ENCODE measurements at places on chromosomes 16 and 17.
A peak's percentile ranks its signal among the peaks of the same experiment; 100 is the strongest.

GRCh38 chr16:20851601-20852000 is 45.3 kb downstream of the REXO5 start:
- DNase-seq = no peak

DNA sequence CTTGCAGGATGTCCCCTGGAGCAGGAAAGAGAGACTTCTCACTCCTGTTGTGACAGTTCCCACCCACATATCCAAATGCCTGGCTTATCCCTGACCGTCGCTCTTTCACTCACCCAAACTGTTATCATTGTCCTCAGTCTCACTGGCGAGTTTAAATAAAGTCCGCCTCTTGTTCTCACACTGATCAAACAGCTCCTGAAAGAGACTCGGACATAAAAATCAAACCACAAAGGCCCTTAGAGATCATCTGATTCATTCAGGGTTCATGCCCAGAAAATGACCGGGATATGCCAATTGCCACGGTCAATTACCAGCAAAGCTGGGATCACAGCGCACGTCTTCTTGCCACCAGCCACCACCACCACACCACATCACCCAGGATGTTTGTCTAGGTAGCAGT is 19.9 kb downstream of the GGA3 start:
- no peak for DNase-seq

DNA sequence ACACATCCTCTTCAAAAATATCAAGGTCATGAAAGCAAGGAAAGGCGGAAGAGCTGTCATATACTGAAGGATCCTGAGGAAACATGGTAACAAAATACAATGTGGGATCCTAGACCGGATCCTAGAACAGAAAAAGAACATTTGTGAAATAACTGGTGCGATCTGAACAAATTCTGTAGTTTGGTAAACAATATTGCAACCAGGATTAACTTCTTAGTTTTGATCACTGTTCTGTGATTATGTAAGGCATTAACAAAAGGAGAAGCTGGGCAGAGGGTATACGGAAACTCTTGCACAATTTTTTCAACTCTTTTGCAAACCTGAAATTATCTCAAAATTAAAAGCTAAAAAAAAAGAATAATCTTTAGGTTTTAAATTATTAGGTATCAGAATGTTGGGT is 109.7 kb downstream of the TRIM37 start:
- DNase-seq = no peak

- peak; percentile 11 for DNase-seq
These were observed 59.2 kb downstream of the BMERB1 start for GRCh38 chr16:15493466-15494180.

- DNase-seq = no peak
These were observed 89.1 kb downstream of the CDK5R1 start for GRCh38 chr17:32575852-32576251.

DNA sequence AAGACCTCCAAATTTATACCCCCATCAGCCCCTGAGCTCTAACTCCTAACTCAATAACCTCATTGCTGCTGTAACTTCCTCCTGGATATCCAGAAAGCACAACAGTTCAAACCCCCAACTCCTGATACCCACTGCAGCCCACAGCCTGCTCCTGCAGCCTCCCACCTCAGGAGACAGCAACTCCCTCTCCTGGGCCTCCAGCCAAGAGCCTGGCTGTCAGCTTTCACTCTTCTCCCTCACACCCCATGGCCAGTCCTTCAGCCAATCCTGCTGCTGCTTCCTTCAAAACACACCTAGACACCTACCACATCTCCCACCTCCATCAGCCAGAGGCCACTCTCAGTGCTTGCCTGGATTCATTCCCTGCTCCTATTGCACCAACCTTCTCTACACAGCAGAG is 5.4 kb downstream of the GINS2 start:
- no peak for DNase-seq

- no peak for DNase-seq
These were observed 29.7 kb downstream of the MRC2 start for GRCh38 chr17:62657145-62657665.

DNA sequence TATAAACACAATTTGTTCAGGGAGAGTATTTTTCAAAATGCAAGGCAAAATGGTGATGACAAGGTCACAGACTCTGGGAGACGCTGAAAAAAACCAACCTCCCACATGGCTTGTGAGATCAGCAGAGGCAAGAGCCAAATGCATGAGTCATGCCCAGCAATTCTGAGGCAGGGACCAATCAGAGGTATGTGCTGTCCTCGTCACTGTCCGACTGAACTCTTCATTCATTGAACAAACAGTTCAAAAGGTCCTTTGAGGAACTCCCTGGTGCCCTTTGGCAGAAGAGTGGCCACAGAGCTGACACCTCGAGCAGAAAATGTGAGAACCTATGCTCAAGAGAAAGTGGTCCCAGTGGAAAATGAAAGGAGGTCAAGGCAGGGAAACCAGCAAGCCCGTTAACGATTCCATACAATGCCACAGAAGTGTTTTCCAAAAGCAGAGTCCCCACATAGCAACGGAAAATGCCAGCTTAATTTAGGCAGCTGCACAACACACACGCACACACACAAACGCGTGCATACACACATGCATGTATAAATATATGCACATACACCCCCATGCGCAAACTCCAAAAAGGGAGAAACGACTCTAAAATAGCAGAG is 50.9 kb downstream of the CDH11 start:
- no peak for DNase-seq
